NCI-H524 treated with DMSO at 0.1 percent for 48 hours (cell line): ENCODE measurements at places on chromosomes 7 and 10.
A peak's percentile ranks its signal among the peaks of the same experiment; 100 is the strongest.

DNA sequence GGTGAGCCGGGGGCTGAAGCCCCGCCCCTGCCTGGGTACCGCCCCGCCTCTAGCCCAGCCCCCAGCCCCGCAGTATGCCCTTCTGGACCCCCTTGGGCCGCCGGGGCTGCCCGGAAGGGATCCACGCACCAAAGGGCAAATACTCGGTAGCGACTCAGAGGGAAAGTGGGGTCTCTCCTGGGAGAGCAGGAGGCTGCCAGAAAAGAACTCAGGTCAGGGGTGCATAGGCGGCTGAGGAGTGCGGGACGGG lies 796 bp downstream of the FBXL15 start:
- no peak for DNase-seq

GRCh38 chr7:128879939-128880746 lies 17.5 kb downstream of the ATP6V1F start:
- no peak for DNase-seq

- peak; percentile 98 for DNase-seq
Measured at GRCh38 chr7:98810153-98810802, 59.5 kb downstream of the TMEM130 start.

GRCh38 chr7:114986190-114987180 lies 64.6 kb downstream of the MDFIC start:
- DNase-seq = no peak

GRCh38 chr7:14446829-14447228 lies 455.7 kb downstream of the DGKB start:
- no peak for DNase-seq

- DNase-seq = peak; percentile 81
Measured at GRCh38 chr7:30660331-30661255, 21.7 kb downstream of the CRHR2 start.

- no peak for DNase-seq
Measured at GRCh38 chr10:75940742-75941141, 509.3 kb downstream of the LRMDA start.

GRCh38 chr7:155808549-155809331 lies 3.5 kb downstream of the SHH start:
- DNase-seq = no peak

- DNase-seq = no peak
Measured at GRCh38 chr10:131576341-131577177, 265.0 kb upstream of the TCERG1L start.

GRCh38 chr7:34497153-34497777 lies 160.8 kb upstream of the NPSR1 start:
- DNase-seq = no peak

DNA sequence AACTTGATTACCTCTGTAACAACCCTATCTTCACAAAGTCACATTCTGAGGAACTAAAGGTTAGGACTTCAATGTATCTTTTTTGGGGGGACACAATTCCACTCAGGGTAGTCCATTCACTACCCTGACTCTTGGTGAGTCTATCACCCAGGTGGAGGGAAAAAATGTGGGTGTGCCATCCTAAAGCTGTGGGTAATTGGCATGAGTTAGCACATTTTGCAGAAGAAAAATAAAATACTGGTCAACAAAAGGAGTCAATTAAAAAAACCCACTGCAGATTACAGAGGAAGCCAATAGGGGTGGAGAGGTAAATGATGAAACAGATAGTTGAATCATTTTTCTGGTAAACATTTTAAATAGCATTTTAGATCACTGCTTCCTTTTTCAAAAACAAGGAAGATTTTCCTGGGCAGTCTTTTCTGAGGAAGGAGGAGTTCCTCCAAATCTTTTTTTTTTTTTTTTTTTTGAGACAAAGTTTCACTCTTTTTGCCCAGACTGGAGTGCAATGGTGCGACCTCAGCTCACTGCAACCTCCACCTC lies 5.1 kb upstream of the BLVRA start:
- no peak for DNase-seq

DNA sequence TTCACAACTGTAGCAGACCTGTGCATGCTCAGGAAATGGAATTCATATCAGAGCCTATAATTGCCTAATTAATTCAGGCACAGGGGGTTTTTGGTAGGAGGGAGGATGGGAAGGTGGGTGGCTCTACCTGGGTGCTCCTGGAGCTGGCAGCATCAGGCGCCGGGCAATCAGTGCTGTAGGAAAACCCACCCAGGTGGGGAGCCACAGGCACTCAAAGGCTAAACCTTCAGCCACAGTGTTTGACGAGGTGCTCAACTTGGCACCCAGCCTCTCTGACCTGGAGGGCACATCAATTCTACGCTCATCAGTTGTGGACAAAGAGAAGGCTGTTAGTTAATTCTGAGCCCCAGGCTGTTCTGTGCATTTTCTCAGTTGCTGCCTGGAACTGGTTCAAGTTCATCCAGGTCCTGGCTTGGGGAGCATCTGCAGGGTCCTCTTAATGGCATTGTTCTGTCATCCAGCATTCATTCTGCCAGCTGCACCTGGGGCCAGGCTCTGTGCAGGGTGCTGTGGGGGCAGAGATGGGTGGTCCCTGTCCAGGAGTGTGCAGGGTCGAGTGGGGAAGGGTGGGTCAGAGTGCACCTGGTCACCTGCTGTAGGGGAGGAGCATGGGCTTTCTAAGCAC lies 54.1 kb upstream of the NPTX2 start:
- no peak for DNase-seq

DNA sequence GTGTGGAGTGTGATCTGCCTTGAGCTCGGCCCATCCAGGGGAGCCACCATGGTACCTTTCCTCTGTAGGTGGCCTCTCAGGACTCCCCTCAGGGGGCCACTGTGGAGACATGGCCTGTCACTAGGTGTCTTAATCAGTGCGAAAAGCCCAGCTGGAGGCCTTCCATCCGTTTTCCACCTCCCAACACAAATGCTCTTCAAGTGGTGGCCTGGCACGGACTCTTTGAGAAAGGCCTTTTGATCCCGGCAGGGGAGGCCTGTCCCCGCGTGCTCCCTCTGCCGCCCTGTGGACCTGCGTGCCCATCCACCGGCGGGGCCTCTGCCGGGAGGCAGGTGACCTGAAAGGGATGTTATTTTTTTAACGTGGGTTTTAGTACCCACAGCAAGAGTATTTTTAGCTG lies 149.5 kb downstream of the RGS10 start:
- no peak for DNase-seq

- no peak for DNase-seq
Measured at GRCh38 chr7:29457565-29458011, 106.0 kb upstream of the PRR15 start.

GRCh38 chr7:96055717-96056116 lies 266.2 kb downstream of the SLC25A13 start:
- DNase-seq = no peak

- no peak for DNase-seq
Measured at GRCh38 chr7:65503434-65504152, 129.9 kb downstream of the ZNF92 start.

GRCh38 chr7:122038904-122039303 lies 105.1 kb downstream of the AASS start:
- no peak for DNase-seq

GRCh38 chr10:33040436-33040835 lies 82.4 kb upstream of the ITGB1 start:
- DNase-seq = no peak
